Forelimb muscle (tissue), 1 donor: ENCODE measurements at places on chromosomes 7 and 10.

DNA sequence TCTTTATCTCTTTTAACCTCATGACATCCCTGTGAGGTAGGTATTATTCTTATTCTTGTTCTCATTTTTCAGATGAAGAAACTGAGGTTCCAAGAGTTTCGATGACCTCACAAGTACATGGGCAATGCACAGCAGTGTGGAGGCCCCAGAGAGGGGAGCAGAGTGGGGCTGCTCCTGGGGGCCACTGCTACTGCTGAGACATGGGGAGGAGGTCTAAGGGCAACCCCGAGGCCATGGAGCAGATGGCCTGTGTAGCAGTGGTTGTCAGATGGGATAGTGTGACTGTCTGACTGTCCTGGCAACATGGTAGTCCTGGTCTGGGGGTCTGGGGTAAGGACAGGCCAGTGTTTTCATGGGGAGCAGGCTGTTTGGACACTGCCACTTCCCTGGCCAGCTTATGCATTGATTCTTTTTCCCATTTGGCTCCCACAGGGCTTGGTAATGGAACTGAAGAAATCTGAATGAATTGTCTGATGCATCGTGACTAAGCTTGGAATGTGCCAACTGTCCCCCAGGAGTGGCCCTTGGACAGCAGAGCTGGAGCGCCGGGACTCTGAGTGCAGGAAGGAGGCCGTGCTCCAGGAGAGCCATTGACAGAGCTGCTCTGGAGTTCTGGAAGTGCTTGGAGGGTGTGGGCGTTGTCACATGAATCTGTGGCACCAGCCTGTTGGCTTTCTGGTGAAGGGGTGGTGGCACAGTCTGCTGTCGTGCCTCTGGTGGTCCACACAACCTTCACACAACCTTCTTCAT is 40.9 kb downstream of the ADRA2A start:
- no peak for DNase-seq

GRCh38 chr10:127402596-127403409 is 146.3 kb upstream of the NPS start:
- no peak for DNase-seq

DNA sequence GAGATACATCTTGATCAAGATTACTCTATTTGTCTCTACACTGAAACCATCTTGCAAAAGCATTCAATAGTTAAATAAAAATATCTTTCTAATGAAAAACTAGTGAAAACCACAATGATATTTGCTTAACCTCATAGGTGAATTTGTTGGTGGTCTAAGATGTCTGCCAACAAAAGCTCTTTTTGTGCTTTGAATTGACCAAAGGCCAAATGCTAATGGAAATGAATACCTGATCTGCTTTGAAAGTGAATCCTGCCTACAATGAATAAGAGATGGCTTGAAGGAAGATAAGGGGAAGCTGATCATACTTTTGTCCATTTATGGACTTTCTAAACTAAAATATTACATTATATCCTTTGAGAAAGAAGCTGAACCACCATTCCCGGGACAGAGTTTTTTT is 228.9 kb upstream of the ETV1 start:
- DNase-seq, result no peak

GRCh38 chr7:78924581-78924980 is 528.9 kb downstream of the MAGI2 start:
- no peak for DNase-seq

DNA sequence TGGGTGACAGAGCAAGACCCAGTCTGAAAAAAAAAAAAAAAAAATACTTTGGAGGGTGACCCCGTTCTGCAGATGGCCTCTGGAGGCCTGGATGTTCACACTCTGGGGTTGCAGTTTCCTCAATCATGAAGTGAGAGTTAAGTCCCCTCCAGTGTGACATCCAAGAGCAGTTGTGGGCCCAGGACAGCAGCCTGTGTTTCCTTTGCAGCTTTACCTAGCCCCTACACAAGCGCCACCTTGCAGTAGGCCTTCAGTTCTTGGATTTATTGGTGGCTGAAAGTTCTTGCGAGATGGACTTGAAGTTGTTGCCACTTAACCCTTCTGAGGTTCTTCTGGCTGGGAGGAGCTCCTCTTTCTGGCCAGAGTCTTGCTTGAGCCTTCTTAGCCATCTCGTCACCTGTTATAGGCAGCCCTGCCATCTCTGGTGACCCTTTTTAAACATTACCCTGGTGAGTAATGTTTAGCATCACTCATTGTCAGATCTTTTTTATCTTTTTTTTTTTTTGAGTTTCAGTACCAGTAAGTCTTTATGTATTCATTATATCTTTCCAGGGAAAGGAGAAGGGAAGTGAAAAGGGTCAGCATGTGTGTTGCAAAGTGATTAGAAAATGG is 3.4 kb upstream of the ACTR3C start:
- DNase-seq, result no peak

DNA sequence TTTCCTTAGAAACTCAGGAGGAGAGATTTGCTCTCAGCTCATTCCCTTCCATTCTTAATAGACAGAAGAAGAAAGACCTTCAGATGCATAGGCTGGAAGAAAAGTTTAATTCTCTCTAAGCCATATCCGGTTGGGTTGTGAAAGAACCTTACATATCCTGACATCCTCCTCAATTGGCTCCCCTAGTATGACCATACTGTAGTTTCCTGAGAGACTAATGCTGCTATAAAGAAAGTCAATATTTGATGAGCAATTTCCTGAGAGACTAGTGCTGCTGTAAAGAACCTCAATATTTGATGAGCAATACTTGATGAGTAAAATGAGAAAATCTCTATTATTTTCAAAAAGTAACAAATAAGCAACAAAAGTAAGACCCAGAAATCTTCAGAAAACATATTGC is 888.5 kb upstream of the SORCS1 start:
- no peak for DNase-seq

DNA sequence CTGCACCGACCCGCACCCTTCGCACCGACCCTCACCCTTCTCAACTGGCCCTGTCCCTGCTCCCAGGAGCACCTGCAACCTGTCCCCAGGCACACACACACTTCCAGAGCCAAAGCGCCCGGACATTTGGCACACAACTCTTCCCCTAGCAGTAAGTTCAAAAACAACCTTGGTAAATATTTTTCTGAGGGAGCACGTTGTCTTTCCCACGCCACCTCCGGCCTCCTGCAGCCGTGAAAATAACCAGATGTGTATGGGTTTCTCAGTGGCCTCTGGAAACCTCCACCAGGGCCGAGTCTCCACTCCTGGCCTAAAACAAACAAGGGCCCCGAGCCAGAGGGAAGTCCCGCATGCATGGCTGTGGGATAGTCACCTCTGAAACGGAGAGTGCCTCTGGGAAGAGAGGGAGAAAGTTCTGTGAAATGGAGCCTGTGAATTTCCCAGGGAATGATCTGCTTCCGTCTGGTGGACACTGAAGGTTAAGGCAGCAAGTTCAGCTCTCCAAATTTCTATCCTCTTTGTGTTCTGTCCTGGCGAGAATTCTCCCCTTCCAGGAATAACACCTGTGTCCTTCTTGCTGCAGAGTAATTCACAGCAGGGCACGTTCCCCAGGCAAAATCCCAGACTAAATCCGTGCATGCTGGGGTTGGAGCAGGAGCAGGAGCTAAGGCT is 15.8 kb downstream of the PODXL start:
- no peak for DNase-seq

DNA sequence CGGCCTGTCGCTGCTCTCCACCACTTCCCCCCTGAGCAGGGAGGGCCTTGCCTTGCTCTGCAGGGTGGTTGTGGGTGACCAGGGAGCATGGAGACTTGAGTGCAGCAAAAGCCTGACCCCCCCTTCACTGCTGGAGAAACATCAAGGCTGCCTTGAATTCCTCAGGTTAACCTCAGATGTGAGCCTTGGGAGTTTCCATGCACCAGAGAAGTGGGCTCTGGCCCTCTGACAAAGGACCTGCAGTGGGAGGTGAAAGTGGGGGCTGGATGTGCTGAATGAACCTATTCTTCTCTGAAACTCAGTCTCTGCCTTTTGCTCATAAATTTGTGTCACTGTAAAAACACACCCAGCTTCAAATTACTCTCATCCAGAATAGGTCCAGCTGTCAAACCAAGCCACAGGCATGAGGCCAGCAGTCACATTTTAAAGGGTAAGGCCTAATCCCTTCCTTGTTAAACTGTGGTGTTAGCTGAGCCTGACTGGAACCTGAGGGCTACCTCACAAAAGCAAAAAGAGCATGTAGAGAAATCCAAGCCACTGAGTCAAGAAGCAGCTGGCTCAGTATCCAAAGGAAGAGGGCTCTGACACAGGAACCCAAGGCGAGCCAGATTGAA is 356.8 kb downstream of the CCSER2 start:
- DNase-seq, result no peak

DNA sequence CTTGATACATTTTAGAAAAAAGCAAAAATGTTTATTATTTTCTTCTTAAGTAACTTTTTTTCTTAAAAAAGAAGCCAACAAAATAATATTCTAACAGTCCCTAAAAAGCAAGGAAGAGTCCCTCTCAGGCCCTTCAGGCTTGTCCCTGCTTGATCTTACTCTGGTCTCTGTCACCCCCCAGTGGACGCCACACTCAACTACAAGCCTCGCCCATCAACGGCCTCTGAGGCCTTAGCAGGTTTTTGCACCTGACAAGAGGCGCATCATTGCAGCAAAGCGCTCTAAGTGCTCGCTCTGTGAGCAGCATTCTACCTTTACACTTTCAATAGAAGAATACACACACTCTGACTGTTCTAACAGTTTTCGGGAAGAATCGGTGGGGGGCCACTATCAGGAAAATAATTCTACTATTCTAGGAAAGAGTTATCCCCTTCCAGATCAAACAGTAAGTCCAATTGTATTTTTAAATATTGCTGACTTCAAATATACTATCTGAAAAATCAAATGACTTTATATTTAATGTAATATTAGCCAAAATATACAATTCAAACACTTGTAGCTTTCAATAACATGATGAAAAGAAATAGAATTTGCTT is 139.2 kb downstream of the USP6NL start:
- peak; percentile 11 for DNase-seq

GRCh38 chr7:14673202-14673601 is 229.3 kb downstream of the DGKB start:
- DNase-seq, result no peak

DNA sequence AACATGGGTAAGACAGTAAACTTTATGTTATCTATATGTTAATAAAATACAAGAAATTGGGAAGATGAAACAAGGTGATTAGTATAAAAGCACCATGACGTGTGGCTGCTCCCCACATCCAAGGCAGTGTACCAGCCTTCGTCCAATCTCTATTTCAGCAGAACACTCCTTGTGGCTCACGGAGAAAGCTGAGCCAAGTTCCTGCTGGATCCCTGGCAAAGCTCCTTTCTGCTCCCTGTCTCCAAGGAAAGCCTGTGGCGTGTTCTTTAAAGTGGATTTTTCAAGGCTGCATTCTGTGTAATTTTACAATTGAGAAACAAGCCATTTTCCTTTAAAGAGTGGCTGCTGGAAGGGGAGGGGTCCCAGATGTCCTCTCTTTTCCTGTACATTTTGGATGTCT is 467.3 kb downstream of the PTPRN2 start:
- DNase-seq, result no peak

GRCh38 chr7:115297656-115298055 is 375.8 kb downstream of the MDFIC start:
- no peak for DNase-seq

DNA sequence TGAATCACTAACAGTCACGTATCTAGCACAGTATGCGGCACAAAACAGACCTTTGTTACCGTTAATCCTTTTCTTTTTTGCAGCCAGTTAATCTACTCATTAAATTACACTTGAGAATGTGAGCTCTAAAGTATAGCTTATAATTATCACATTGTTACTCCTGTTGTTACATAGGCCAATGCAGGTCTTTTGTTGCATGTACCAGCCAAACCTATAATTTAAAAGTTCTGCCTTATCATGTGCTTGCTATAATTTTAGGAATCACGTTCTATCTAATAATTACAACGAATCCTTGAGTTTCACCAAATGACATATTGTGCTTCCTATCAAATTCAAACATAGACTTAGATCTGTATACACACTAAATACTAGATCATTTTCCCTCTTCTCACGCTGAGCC is 245.1 kb downstream of the DGKI start:
- no peak for DNase-seq

DNA sequence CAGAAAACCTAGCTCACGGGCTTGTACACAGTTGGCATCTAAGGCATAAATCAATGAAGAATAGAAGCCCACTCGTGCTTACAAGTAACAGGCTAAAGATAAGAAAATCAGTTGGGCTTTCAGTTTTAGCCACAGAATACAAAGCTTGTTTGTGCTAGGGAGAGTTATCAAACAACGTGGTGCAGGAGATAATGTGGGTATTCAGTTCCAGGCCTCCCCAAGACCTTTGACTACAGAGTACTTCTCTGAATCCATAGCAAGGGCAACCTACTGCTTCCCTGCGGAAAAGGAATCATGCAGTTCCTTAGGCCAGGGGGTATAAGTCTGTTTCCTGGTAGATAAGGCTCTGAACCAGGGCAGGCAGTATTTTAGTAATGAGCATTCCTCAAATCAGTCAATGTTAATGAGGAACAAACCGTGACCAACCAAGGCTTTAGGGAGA is 219.5 kb upstream of the CSTF2T start:
- DNase-seq, result no peak

DNA sequence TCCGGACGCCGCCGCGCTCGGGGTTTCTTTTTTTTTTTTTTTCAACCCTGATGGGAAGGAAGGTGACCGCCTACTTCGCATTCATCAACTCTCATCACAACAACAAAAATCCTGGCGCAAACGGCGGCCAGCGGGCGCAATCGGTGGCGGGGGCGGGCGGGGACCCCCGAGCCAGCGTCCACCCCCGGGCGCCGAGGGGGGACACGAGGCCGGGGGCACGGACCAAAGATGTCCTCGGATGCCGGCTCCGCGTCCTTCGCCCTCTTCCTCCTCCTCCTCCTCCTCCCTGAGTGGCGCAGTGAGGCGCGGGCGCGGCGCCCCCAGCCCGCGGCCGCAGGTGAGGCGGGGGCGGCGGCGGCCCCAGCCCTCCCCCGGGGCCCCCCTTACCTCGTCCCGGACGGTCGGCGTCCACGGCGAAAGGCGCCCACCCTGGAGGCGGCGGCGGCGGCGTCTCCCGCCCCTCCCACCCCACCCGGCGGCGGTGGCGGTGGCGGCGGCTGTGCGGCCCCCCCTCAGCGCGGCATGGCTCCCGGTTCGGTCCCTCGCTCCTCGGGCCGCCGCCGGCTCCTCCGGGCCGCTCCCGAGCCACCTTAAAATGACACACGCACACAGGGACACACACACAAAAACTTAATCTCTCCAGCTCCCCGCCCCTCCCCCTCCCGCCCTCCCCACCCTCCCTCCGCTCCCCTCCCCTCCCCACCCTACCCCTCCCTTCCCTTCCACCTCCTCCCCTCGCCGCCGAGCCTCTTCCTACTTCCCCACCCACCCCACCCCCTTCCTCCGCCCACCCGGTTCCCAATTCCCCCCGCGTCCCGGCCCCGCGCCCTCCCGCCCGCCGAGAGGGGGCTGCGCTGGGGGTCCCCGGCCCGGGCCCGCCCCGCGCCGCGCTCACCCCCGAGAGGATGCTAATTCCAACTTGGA is at the start of gene CTBP2:
CTBP2 (minus strand) TSS at position 632 of the 924 bp plus-strand sequence.
- no peak for DNase-seq
